ENCODE measurements at places on chromosomes 5 and 9.

- no peak for DNase-seq
Measured at GRCh38 chr9:135574943-135575342, 13.4 kb downstream of the PAEP start.

DNA sequence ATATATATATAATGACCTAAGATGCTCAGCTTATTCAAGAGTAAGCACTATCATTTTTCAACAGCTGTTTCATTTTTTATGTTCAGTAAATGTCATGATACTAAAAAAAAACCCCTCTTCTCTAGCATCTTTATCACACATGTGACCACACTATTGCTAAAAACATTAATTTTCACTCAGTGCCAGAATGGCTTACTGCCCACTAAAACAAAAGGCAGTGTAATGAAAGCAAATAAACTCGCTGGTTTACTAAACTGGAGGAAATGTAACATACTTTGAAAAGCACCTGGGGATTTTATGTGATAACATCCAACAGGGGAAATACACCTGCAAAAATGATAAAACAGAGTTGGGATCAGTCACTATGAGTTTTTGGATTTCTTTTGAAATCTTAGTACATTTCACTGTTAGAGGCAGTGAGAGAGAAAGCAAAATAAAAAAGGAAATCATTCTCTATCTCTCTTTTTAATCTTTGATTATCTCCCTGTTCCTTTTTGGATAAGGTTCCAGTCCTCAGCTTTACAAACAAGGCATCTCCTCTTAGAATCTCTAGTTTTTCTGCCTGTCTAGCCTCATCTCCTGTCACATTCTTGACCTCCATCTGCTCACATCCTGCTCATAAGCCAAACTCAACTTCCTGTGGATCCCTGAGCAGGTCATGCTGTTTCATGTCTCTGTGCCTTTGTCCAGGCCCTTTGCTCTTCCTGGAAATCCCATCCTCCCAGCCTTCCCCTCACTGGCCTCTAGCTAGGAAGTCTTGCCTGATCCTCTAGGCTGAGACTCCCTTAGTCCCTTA, 338.0 kb downstream of the MAN2A1 start:
- DNase-seq, result no peak

GRCh38 chr9:34927061-34927460, 31.0 kb upstream of the PHF24 start:
- DNase-seq, result no peak

DNA sequence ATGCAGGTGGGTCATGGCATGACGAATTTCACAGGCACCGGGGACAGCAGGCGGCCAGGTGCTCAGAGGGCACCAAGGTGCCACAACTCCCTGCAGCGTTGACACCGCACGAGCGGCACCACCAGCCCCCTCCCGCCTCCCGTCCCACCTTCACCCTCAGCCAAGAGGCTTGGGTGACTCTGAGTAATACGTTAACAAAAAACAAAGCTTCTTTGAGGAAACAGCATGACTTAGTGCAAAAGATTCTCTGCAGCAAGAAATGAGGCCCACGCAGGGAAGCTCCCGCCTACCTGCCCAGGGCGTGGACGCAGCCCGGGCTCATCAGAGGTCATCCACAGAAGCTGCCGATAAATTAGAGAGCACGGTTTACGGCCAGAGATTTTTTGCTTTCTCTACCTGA, 4.1 kb downstream of the TMEM250 start:
- no peak for DNase-seq

GRCh38 chr9:124297551-124297901, 39.8 kb downstream of the NEK6 start:
- DNase-seq, result no peak

- DNase-seq, result no peak
Measured at GRCh38 chr5:173452119-173452905, 124.1 kb upstream of the STC2 start.

DNA sequence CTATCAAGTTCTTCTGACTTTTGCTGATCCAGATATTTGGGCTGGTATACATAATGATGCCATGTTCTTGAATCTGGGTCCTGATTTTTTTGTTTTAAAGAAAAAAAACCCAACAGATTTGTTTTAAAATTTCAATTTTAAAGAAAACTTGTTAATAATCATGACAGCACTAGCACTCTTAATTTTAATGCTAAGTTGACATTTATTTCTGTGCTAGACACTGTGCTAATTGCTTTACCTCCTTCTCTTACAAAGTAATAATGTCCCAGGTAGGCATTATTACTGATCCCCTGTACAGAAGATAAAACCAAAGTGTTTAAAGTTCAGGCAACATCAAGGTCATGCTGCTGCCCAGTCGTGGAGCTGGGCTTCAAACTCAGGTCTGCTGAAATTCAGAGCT, 101.9 kb downstream of the ZNF608 start:
- DNase-seq, result no peak

GRCh38 chr9:77304543-77304942, 127.2 kb downstream of the VPS13A start:
- DNase-seq, result no peak
